GM23338 (cell line): ENCODE measurements at places on chromosomes 3 and 15. TPM values are rescaled to one million over a fixed set of nuclear protein-coding genes. Genes with fewer than 3 reads are reported as not detected.

GRCh38 chr3:190073264-190074008 is 47.3 kb downstream of the P3H2 start:
- H3K4me1 ChIP-seq: 0 out of 2 replicates have a peak, but pooled peaks cover 4% of the 10 kb centered on the region
- no peak for DNase-seq
- no peak overlapping the region for H3K27ac ChIP-seq
- H3K36me3 ChIP-seq: no peaks in the 10 kb centered on the region
- H3K27me3 ChIP-seq: no peaks in the 10 kb centered on the region

- peaks cover 21% of the 10 kb centered on the region for H3K27me3 ChIP-seq
- H3K4me3 ChIP-seq: no peak overlapping the region
- H3K27ac ChIP-seq: no peak overlapping the region
- H3K36me3 ChIP-seq: no peaks in the 10 kb centered on the region
Measured at GRCh38 chr15:74730619-74731316, 5.4 kb upstream of the CYP1A1 start.

GRCh38 chr3:46876313-46877300 is 914 bp upstream of the PTH1R start:
- no peaks in the 10 kb centered on the region for H3K4me1 ChIP-seq
- DNase-seq: no peak
- peaks cover 38% of the 10 kb centered on the region for H3K27me3 ChIP-seq
- no peaks in the 10 kb centered on the region for H3K36me3 ChIP-seq
- H3K27ac ChIP-seq: no peak overlapping the region

DNA sequence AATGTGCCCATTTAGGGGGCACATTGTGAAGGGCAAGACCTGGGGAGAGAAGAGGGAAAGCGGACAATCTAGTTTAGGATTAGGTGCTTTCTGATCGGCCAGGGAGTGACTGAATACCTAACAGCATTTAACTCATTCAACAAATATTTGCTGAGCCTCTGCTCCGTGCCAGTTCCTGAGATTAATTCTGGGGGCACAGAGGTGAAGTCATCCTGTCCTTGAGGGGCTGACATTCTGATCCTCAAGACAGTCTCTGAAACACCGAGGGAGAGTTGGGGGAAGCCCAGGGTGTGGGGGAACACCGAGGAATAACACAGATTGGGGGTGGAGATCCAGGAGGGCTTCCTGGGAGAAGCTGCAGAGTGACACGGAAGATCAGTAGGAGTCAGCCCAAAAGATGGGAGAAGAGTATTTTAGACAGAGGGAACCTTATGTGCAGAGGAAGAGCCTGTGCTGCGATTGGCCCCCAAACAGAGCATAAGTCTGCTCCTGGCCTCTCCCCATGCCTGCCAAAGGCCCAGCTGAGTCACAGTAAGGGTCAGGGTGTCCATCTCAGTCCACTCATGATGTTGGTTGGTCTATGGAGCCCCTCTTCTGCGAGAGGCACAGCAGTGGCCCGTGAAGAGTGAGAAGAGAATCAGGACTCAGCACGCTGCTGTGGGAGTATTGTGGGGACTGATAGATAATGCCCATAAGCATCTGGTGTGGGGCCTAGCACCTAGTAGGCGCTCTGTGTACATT is 60.2 kb downstream of the AMOTL2 start:
- H3K36me3 ChIP-seq: no peaks in the 10 kb centered on the region
- peaks cover 34% of the 10 kb centered on the region for H3K4me1 ChIP-seq
- H3K4me3 ChIP-seq: peak overlapping the region; percentile 76
- DNase-seq: no peak
- peaks cover 39% of the 10 kb centered on the region for H3K27me3 ChIP-seq
- peak overlapping the region; percentile 93; the same call in 1 of the 2 replicates for H3K27ac ChIP-seq

DNA sequence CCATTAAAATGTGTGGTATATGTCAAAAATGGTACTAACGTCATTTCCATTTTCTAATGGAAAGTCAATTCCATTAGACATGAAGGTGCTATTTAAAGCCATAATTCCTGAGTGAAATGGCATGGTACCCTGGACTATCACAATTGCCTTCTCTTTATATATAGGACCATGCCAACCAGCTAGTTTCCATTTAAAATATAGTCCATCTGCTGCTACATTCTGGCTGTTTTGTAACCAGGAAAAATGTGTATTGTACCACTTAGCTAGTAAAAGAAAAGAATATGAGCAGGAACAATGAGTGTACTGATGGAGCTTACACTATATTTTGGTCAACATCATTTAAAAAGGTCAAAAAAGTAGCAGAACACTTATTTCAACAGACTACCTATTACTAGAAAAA is 30.4 kb upstream of the HDC start:
- no peaks in the 10 kb centered on the region for H3K4me1 ChIP-seq
- no peaks in the 10 kb centered on the region for H3K27me3 ChIP-seq
- H3K27ac ChIP-seq: no peak overlapping the region
- H3K36me3 ChIP-seq: peaks cover 5% of the 10 kb centered on the region; the same call in 1 of the 2 replicates

The TMCO5A gene
- total RNA-seq: not detected in 2 replicates

The CD200R1 gene
- total RNA-seq: 0.12 and 0.28 TPM in 2 replicates

The LYSMD2 gene
- 5.4 and 7.2 TPM in 2 replicates for total RNA-seq
